ENCODE measurements at places on chromosomes 6 and 20. TPM values are rescaled to one million over a fixed set of nuclear protein-coding genes. Genes with fewer than 3 reads are reported as not detected.

The UBD gene
- total RNA-seq = 82.8 TPM

The GHRH gene
- total RNA-seq = not detected

The TUBB gene
- total RNA-seq = 1,123 TPM

The SYNE1 gene
- 28.1 TPM for total RNA-seq

The ADGRB3 gene
- total RNA-seq = 0.09 TPM

The TM9SF4 gene
- total RNA-seq = 104 TPM

The MYT1 gene
- total RNA-seq = not detected

The C20orf173 gene
- not detected for total RNA-seq

The RIMS1 gene
- 1.4 TPM for total RNA-seq

The TSBP1 gene
- total RNA-seq = not detected

The ADGB gene
- not detected for total RNA-seq

The SGK2 gene
- total RNA-seq = 45.6 TPM

The SLC35F1 gene
- total RNA-seq = not detected

The HLA-DQA1 gene
- total RNA-seq = 6.9 TPM

The CLPSL1 gene
- not detected for total RNA-seq

The ETV7 gene
- total RNA-seq = 8.7 TPM

The SLC4A11 gene
- 9.4 TPM for total RNA-seq

All from Calu3 (cell line).